ENCODE measurements at places on chromosomes 4 and X.

DNA sequence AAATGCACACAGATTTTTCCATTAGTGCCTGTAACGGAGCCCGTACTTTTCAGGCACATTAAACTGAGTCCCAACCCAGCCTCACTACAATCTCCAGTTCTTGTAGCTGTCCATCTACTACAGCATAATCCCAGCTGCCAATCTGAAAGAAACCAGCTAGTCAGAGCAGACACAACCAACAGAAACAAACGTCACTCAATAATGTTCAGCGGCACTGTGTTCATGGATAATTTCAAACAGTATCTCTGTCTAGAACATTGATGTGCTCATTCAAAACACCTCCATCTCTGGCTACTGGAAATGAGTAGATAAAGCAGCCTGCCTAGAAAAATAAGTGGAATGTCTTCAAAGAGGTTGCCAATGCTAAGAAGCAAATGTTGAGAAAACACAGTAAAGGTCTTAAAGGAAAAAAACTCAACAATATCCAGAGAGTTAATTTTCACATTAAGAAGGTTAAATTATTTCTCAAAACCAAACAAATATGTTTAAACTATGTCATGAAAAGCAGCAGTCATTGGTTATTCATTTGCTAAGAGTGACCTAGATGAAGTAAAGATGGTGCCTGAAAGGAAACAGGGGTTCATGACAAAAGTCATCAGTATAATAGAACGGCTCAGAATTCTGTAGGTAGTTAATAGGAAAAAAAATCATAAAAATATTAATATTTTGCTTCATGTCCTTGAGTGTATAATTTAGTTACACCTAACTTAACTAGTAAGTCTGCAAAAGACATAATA is 245.1 kb upstream of the MAB21L2 start:
- DNase-seq = no peak

DNA sequence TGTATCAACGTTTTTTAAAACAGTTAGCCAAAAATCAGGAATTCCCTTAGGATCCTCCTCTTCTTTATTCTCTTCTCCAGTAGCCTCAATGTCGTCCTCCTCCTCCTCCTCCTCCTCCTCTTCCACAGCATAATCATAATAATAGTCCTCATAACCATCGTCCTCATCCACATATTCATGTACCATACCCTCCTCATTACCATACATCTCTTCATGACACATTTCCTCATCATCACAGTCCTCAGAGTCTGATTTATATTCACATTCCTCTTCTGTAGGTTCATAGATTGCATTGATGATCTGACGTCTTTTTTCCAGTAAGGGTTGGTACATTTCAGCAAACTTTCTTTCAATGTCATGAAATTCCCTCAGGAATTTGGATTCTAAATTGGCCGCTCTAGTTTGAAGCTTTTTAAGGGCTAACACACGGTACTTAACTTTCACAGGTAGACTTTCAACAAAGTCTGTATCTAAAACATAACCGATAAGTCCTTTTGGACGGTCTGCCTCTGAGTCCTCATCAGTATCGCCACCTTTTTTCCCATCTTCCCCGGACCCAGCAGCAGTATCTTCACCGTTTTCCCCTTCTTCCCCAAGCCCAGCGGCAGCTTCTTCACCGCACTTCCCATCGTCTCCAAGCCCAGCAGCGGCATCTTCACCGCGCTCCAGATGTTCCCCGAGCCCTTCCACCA is 771 bp downstream of the NAP1L2 start:
- no peak for DNase-seq

DNA sequence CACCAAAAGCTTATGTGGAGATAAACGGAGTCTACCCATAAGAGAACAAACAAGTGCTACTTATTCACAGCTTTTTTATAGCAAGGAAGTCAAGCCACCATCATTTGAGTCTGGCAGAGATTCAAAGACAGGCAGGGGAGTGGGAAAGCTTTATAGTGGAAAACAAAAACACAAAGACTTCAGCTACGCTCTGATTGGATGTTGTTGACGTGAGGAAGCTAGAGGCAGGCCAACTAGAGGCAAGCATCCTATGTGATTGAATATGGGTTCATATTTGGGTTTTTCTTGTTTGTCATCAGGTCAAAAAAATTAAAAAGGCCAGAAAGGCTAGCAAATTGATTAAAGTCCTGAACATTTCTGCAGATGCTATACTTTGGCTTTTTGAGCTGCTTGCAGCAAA is 719 bp upstream of the TCEAL4 start:
- no peak for DNase-seq

DNA sequence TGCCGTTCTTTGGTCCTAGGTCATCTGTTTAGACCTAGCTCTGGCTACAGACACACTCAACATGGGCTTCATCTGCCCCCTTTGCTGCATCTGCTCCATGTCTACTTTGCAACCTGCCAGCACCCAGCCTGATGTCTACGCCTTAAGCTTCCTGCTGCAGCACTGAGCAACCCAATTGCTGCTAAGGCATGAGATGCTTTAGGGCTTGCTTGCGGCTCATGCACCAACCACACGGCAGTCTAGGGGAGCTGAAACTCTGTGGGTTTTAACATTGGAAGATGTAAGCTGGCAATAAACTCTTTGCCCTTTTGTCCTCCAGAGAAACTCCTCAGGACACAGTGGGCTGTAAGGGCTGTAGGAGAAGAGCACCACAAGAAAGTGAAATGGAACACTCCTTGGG is 11.7 kb upstream of the CLNK start:
- no peak for DNase-seq

DNA sequence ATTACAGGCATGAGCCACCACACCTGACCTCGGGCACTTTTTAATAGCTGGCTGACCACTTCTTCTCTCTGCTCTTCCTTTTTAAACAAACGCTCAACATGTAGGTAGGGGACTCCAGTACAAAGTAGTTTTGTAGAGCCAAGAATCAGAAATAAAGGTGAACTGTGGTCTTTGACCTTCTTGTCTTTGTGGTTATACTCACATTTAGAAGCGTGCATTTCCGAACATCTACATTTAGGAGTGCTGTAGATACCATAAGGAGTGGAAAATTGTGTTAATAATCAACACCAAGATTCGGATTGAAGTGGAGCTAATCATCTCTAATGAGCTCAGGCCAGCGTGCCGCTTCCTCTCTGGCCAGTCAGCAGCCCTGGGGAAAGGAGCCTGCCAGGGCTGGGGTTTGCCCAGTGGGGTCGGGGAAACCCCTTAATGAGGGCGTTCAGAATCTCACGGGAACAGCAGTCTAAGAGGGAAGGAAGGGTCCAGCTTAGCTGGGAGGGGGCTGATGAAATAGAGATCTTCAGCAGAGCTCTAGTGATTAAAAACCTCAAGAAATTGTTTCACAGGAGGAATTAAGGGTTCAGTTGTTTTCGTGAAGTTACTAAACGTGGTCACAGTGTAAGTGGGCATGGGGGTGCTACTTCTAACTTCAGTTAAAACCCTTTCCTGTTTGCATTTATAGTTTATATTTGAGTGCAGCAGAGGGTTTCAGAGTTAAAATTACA is 81.2 kb downstream of the GAB1 start:
- no peak for DNase-seq

DNA sequence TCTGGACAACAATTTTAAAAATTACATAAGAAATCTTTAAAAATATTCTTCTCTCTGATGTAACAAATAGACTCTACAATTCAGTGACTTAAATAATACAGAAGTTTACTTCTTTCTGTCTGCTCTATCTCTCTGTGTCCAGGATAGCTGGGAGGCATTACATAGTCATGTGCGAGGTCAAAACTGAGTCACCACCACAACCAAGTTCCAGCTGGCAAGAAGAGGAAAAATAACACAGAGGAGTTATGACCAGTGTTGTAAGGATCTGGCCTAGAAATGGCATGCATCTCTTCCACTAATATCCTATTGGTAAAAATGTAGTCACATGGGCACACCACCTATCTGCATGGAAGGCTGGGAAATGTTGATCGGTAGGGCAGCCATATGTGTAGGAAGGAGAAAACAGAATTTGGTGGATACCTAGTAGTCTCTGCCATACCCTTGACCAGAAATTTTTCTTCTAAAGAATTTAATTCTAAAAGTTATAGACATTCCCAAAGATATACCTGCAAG is 39.4 kb upstream of the WDFY3 start:
- no peak for DNase-seq

DNA sequence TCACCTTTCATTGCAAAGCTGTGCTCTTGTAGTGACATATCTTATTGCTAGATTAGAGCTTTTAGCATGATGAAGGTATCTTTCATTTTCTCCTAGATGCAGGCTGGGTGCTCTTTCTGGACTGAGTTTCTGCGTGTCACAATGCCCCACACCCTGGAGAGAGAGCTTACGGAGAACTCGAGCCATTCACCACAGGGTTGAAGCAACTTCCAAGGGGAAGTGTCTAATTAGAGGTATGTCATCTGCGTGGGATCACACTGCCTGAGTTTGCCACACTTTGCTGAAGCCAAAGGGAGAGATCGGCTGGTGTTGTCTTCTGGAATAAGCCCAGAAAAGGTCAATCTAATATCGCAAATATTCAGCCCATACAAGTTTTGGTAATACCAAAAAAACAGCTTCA is 179.3 kb upstream of the MBNL3 start:
- DNase-seq = no peak

DNA sequence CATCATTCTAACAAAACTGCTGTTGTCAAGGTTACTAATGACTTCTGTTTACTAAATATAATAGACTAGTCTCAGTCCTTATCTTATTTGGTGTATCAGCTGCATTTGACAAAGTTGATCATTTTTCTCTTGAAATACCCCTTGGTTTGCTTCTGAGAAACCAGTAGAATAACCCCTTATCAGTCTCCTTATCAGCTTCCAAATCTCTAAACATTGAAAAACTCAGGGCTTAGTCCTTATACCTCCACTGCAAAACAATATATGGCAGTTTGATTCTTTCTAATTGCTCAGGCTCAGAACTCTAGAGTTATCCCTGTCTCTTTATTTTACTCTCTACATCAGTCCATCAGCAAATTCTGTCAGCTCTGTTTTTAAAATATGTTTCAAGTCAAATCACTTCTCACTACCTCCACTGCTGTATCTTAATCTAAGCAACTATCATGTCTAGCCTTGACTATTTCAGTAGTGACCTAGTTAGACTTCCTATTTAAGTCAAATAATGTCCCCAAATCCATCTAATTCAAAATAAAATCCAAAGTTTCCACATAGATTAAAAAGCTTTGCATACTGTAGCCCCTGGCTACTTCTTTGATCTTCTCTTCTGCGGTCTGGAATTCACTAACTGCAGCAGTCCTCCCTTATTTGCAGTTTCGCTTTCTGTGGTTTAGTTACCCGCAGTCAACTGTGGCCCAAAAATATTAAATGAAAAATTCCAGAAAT is 87.1 kb upstream of the NPNT start:
- no peak for DNase-seq

DNA sequence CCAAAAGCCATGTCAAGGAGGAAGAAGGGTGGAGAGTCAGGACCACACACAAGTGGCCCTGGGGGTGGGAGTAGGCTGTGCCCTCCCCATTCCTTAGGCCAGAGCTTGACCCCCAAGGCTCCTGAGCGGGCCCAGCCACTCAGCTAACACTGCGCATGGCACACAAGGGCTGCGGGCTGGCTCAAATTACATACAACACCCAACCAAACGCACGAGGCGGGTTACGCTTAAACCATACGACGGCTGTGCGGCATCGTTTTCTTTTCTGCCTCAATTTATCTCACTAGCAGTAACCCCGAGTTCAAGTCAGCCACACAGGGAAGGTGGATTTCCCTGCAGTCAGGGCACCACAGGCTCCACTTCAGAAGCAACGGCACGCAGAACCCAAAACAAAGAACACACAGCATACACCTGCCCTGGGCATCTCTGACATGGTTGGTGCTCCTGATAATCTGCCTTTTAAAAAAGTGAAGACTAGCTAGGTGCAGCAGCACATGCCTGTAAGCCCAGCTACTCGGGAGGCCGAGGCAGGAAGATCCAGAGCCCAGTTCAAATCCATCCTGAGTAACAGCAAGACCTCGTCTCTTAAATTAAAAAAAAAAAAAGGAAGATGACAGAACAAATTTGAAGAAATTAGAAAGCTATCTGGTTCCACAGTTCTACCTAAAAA is 2.9 kb downstream of the GAK start:
- DNase-seq = no peak

DNA sequence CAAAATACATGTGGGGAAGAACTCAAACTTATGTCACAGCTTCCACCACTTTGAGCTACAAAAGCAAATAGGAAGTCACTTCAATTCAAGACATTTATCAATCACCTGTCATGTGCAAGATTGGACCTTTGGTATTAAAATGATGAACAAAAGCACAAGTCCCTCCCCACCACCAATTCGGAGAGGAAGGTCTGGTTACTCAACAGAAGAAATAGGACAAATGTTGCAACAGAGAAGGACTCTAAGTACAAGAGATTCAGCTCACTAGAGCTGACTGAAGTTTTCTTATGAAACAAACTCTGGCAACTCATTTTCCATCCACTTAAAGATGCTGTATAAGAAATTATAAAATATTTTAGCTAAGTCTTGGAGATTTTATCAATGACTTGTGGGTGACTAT is 16.0 kb upstream of the MMRN1 start:
- no peak for DNase-seq

GRCh38 chr4:169485086-169485485 is 127.3 kb downstream of the NEK1 start:
- DNase-seq = no peak

- DNase-seq = no peak
These were observed 22.0 kb upstream of the ZCCHC4 start for GRCh38 chr4:25290490-25291067.

DNA sequence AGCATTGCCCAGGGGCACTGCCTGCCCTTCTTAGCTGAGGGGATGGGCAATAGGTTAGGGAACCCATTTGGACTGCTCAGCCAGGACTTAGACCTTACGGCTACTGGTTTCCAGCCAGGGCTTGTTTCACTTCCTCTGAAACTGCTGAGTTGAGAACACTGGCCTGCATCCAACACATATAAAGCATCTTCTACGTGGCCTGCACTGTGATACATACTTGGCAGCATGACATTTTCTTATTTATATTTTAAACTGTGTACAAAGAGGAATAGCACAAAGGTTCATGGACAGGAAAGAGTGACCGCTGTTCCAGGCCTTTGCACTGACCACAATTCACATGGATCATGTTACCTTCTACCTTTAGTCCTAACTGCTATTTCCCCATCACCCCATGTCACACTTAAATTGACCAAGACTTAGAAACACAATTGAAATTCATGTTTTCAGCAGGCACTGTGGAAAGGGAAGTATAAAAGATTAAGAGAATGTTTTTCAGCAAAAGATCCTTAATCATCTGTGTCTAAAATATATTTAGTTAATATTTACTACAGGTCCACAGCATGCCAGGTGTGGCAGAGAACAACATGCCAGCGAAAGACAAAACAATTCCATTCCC is 43.7 kb downstream of the NLGN4X start:
- DNase-seq = no peak

DNA sequence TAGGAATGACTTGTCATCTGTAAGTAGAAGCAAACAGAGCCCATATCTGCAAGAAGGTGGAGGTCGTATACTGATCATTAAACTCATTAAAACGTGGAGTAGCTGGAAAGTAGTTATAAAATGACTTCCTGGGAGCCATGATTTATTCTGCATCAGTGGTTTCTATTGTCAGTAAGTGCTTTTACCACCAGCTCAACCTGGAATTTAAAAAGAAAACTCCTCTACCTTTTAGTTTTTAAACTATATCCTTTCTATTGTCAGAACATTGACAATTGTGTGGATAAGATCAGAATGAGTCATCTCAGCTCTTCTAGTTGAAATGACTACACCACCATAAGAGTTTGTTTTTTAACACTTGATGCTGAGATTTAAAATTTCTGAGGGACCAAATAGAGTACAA is 651.2 kb upstream of the GALNT7 start:
- no peak for DNase-seq

Measured in stimulated activated CD8-positive, alpha-beta memory T cell treated with anti-CD3 and anti-CD28 coated beads, Interleukin-4, amount 100 ng/mL, for 1 hour (primary cell).